ENCODE measurements at places on chromosomes 11 and 22.

DNA sequence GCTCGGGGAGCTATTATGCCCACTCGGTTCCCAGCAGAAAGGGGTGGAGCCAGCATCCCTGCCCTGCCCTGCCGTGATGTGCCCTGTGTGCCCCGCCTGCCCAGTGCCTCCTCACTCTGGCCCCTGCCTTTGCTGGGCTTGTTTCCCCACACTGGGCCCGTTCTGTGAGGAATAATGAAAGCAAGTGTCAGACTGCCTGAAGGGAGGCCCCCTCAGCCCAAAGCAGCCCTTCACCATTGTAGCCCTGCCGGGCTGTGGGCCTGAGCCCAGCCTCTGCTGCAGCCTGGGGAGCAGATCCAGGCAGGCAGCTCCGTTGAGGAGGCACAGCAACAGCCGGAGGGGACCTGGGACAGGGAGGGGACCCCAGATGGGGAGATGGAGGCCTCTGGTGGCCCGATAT is 20.2 kb upstream of the NEFH start:
- no peak for DNase-seq

- no peak for DNase-seq
Measured at GRCh38 chr11:74473382-74474173, 6.2 kb upstream of the KCNE3 start.

DNA sequence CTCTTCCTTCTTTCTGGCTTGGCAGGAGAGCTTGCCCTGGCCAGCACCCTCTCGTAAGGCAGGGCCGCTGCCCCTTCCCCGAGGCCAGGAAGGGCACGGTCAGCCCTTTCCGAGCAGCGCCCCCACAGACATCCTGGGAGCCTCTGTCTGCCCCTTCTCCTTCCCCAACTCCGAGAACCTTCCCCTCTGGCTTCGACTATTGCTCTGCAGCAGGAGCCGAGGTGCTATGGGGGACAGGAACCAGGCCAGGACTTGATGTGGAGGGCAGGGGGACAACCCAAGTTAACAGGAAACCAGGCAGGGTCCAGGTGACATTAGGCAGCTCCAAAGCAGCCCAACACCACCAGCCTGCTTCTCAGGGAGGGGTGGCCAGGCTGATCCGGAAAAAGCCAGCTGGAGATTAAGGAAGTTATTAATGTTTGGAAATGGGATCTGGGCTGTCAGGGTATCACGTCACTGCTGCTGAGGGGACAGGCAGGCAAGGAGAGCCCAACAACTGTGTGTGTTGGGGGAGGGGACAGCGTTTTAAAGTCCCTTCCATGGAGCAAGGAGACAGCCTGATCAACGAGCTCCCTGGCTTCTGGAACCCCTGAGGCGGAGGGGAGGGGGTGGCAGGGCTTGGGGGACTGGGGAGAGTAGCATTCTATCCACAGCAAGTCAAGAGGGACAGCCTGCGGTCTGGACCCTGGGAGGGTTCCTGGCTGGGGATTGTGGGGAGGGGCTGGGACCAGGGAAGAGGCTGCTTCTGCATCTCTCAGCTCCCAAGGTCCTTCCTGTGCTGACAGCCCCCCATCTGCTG is 27.3 kb downstream of the SYT7 start:
- no peak for DNase-seq

- DNase-seq, result no peak
Measured at GRCh38 chr11:35066783-35067423, 72.1 kb upstream of the CD44 start.

- DNase-seq, result no peak
Measured at GRCh38 chr11:57459164-57460021, 935 bp upstream of the RTN4RL2 start.

DNA sequence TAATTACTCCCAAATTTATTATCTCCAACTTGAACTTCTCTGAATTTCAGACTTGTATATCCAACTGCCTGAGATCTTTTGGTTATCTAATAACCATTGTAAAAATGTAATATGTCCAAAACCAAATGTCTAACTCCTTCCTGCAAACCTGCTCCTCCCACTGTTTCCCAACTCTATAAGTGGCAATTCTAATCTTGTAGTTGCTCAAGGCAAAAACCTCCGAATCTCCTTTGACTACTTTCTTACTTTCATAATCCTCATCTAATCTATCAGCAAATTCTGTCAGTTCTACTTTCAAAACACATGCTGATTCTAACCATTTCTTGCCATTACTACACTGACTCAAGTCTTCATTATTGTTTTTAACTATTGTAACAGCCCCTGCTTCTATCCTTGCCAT is 55.7 kb downstream of the FAM168A start:
- no peak for DNase-seq

- DNase-seq, result no peak
Measured at GRCh38 chr11:128574576-128575011, 12.8 kb downstream of the ETS1 start.

DNA sequence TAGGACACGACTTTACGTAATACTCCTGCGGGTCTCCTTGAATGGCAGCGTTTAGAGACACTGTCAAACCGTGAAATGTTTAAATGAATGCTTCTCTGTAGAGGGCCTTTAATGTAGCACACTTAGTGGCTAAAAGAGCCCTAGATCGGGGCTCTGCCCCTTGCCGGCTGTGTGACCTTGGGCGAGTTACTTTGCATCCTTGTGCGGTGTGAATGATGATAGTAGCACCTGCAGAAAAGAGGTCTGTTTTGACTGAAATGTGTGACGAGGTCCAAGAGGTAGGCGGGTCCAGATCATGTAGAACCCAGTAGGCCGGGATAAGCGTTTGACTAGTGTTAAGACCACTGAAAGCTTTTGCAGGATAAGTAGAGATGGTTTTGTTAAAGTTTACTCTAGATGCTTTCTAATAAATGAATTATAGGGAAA is 866 bp downstream of the MED17 start:
- DNase-seq, result no peak

GRCh38 chr11:62603776-62604299 is 2.2 kb upstream of the MTA2 start:
- no peak for DNase-seq

- DNase-seq, result no peak
Measured at GRCh38 chr22:33889748-33890147, 30.5 kb downstream of the LARGE1 start.

GRCh38 chr11:33718440-33718839 is 17.8 kb downstream of the CD59 start:
- no peak for DNase-seq

DNA sequence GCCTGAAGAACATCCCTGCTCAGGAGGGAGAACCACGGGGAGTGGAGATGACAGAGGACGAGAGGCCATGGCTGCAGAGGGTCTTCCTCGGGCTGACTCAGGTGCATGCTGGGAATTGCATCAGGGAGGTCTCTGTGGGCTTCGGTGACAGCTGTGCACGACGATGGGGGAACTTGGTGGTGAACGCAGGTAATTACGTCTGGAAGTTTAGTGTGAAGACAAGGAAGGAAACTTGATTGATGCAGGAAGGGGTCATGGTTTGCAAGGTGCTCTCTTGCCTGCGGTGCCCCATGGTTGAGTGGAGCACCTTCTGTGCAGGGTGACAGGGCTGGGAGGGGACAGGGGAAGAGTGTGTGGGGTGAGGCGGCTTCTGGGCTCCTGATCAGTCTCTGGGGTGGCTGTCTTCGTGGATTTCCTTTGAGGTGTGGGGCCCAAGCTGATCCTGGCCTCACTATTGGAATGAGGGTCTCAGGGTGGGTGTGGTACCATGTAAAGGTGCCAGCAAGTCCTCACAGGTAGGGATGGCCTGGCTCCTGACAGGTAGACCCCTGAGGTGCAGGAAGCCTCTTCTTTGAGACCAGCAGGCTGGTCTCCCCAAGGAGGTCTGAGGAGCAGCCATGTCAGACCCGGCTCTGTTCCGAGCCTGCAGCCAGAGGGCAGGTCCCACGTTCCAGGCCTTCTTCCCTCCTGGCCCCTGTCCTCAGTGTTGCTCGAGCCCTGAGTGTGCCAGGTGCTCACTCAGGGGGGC is 1020.1 kb downstream of the TBC1D22A start:
- no peak for DNase-seq

- DNase-seq, result no peak
Measured at GRCh38 chr11:66335531-66336233, 552 bp downstream of the RIN1 start.

GRCh38 chr11:126355926-126356897 is 726 bp downstream of the ST3GAL4 start:
- DNase-seq, result no peak

GRCh38 chr22:37371491-37371890 is 55.8 kb downstream of the ELFN2 start:
- DNase-seq, result no peak

- DNase-seq, result no peak
Measured at GRCh38 chr22:40009951-40010671, 15.4 kb downstream of the FAM83F start.

DNA sequence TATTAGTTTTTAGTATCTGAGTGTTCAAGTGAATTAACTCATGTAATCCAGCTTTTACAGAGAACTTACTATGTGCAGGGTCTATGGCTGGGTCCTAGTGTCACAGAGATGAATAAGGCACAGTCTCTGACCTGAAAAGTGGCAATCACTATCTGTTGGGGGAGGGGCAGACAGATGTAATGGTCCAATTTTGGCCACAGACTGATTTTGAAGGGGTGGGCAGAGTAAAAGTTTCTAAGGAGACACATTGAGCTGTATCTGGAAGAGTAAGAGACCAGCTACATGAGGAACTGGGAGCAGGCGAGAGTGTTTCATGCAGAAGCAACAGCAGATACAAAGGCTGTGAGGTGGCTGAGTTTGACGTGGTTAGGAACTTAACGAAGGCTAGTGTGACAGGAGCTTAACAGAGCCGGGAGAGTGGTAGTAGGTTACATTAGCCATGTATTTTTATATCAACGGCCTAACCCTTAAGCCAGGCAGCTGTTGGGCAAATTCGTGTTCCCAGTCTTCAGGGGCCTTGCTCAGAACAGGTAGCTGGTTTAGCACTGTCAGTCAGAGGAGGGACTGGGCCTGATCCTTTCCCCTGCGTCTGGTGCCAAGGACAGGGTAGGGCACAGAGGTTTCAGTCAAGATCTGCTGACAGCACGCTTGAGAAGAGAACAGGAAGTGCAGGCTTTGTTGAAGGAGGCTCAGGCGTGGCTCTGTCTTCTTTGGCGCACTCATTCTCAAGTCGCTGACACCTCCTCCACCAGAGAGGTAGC is 1.4 kb upstream of the STIM1 start:
- DNase-seq, result peak; percentile 52

GRCh38 chr22:26066534-26066933 is 102.7 kb upstream of the SEZ6L start:
- no peak for DNase-seq

GRCh38 chr11:115912484-115912945 is 408.3 kb upstream of the CADM1 start:
- no peak for DNase-seq

- DNase-seq, result no peak
Measured at GRCh38 chr11:86809561-86809960, 9.2 kb downstream of the PRSS23 start.

GRCh38 chr22:23138584-23139435 is 3.0 kb downstream of the RSPH14 start:
- DNase-seq, result no peak

- no peak for DNase-seq
Measured at GRCh38 chr11:93497596-93497995, 45.6 kb downstream of the SMCO4 start.

DNA sequence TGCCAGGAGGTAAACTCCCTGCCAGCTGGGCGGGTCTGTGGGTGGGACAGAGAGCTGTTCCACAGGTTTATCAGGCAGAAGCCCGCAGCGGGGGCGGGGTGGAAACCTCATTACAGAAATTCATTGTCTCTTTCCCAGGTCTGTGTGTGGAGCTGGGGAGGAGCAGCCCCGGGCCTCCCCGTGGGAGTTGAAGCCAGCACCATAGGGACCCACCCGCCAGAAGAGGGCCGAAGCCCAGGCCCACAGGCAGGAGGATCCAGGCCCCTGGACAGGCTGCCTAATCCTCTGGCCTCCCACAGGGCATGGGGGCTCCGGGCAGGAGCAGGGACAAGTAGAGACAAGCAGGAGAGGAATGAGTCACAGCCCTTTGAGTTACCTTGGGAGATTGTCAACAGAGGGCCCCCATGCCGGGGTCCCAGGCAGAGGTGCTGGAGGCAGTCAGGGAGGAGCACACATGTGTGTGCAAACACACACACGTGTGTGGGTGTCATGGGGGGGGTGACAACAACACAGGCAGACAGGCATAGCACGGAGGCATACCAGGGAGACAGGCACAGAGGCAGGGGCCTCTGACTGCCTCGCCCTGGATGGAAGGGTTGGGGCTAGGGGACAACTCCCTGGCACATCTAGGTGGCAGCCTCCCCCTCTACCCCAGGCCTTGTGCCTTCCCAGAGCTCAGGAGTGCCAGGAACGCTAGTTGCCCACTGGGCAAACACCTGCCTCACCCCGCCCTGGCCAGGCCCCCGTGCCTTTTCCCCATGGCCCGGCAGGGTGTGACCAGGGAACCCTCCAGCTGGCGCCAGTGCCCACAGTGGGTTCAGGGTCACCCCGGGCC is 1.4 kb downstream of the CDC42BPG start:
- no peak for DNase-seq

DNA sequence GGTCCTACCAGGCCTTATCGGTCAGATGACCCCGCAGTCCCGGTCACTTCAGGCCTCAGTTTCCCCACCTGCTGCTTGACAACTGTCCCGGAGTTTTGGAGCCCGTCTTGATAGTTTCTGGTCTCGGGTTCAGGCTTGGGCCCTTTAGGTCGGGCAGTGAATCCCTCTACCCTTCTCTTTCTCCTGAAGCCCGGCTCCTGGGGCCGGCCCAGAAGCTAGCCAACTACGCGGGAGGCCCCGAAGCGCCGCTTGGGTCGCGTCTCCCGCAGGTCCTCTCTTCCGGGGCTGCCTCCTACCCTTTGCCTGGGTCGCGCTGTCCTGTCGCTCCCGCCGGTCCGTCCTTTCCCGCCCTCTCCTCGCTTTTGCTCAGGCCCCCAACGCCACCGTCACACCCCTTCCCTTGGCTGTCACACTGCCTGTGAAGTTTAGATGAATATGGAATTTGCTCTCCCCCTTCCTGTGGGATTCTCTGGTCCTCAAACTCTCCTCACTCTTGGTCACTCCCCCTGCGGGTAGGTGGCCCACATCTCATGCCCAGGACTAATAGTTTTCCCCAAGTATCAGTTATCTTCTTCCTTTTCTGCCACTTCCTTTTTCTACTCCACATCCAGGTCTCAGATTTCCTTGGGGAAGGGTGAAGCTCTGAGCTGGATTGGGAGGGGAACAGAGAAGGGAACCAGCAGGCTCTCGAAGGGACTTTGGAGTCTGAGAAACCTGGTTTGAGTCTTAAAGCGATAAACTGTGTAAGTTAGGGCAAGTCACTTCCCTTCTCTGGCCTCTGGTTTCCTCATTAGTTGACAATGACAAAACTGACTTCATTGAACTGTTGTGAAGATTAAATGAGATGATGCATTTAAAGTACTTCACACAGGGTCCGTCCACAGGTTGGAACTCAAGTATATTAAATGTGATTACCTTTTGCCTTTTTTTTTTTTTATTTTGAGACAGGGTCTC is 790 bp downstream of the RAB1B start:
- no peak for DNase-seq

DNA sequence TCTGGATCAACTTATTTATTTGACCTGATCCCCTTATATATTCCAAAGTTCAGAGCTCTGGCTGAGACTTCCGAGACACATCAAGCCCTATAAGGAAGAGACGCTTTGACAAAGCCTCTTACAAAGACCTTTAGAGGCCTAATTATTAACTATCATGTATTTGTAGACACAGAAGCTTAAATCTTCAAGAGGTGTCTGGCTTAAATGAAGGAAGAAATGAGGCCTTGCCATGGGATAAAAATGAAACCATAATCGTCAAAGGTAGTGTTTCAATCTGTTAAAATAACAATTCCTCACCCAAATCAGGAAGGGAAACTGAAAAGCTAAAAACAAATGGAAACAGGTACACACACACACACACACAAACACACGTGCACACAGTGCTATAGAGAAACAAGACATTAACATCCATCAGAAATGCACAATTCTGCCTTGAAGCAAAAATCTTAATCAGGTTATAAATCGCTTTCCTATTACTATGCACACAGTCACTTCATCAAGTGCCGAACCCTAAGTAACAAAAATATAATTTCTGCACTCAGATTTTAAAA is 50.2 kb downstream of the PITPNB start:
- DNase-seq, result no peak
